Muscle of leg (tissue), 16 donors: ENCODE measurements at places on chromosomes 7 and 10. TPM values are rescaled to one million over a fixed set of nuclear protein-coding genes. Genes with fewer than 3 reads are reported as not detected.
A peak's percentile ranks its signal among the peaks of the same experiment; 100 is the strongest.

- DNase-seq = no peak
These were observed 16.5 kb downstream of the NPFFR1 start for GRCh38 chr10:70267161-70267933.

DNA sequence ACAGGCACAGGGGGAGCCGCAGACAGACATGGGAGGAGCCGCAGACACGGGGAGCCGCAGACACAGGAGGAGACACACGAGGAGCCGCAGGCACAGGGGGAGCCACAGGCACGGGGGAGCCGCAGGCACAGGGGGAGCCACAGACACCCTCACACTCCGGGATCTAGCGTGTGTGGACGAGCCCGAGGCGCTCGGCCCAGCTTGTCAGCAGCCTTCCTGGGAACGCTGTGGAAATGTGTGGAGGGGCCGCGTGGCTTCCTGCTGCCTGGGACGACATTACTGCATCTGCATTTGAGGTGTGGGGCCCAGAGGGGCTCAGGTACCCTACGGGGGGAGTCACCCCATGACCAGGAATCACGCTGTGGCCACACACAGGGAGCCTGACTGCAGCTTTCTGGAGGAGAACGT lies 313.2 kb downstream of the PTPRN2 start:
- no peak for DNase-seq

- no peak for DNase-seq
These were observed 28.1 kb downstream of the SLIT1 start for GRCh38 chr10:97157578-97158095.

- no peak for DNase-seq
These were observed 966.0 kb downstream of the LRMDA start for GRCh38 chr10:76397181-76398042.

GRCh38 chr7:45153233-45153632 lies 4.4 kb upstream of the RAMP3 start:
- DNase-seq = no peak

DNA sequence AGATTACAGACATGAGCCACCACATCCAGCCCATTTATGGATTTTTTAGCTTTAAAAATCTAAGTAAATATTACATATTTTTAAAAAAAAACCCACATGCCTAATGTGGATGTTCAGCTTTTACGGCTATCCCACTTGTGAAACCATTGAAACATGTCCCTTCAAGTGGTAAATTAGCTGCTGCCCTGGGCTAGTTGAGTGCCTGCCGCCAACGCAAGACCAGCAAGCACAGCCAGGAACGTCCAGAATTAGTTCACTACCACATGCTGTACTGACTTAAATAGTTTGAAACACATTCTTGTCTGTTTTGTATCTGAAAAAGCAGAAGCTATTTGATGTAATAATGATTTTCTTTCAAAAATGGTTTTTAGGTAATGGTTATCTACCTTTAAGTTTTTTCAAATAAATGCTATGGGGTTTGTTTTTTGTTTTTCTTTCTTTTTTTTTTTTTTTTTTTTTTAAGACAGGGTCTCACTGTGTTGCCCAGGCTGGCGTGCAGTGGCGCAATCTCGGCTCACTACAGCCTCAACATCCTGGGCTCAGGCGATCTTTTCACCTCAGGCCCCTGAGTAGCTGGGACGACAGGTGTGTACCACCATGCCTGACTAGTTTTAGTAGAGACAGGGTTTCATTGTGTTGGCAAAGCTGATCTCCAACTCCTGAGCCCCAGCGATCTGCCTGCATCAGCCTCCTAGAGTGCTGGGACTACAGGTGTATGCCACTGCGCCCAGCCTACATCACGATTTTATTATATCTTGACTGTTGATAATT lies 57.0 kb downstream of the KLRG2 start:
- no peak for DNase-seq

DNA sequence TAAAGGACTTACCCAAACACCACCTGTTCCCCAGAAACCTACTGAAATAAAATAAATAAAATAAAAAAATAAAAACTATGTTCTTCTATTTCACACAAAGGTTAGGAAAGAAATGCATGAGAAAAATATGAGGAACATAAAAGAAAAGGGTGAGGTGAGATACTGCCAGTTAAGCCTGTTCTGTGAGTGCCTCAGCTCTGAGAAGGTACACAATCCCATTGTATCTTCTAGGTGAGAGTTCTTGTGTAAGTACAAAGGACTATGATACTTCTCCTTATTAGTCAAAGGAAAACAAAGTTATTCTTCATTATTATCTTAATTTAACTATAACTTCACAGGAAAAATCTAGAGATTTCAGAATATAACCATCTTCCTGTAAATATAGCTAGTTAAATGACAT lies 86.0 kb downstream of the ATE1 start:
- DNase-seq = no peak

GRCh38 chr10:127978481-127978880 lies 71.6 kb downstream of the PTPRE start:
- no peak for DNase-seq

GRCh38 chr10:12707461-12708185 lies 293.9 kb downstream of the CCDC3 start:
- peak; percentile 67 for DNase-seq

- peak; percentile 3 for DNase-seq
These were observed 61.1 kb upstream of the TMEM196 start for GRCh38 chr7:19834566-19834965.

- DNase-seq = no peak
These were observed 145.9 kb downstream of the LRRC4 start for GRCh38 chr7:127885222-127885772.

GRCh38 chr7:71470830-71471229 lies 338.9 kb downstream of the GALNT17 start:
- peak; percentile 77 for DNase-seq

DNA sequence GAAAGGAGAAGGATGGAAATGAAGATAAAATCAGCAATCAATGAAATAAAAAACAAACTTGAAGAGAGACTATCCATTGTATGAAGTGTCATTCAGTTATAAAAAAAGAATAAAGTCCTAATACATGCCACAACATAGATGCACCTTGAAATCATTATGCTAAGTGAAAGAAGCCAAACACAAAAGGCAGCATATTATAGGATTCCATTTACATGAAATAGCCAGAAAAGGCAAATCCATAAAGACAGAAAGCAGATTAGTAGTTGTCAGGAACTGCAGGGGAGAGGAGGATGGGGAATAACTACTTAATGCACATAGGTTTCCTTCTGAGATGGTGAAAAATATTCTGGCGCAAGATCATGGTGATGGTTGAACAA lies 6.6 kb upstream of the PON1 start:
- peak; percentile 27 for DNase-seq

- no peak for DNase-seq
These were observed 4.7 kb downstream of the CCNY start for GRCh38 chr10:35340975-35341374.

GRCh38 chr7:101258243-101258731 lies 13.4 kb upstream of the FIS1 start:
- DNase-seq = peak; percentile 20

GRCh38 chr7:33459340-33459751 lies 330.0 kb downstream of the BBS9 start:
- peak; percentile 60 for DNase-seq

DNA sequence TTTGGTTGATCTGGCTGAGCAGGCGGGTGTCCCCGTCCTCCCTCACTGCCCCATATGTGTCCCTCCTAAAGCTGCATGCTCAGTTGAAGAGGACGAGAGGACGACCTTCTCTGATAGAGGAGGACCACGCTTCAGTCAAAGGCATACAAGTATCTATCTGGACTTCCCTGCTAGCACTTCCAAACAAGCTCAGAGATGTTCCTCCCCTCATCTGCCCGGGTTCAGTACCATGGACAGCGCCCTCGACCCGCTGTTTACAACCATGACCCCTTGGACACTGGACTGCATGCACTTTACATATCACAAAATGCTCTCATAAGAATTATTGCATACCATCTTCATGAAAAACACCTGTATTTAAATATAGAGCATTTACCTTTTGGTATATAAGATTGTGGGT lies 26.9 kb upstream of the TRIM56 start:
- peak; percentile 80 for DNase-seq

DNA sequence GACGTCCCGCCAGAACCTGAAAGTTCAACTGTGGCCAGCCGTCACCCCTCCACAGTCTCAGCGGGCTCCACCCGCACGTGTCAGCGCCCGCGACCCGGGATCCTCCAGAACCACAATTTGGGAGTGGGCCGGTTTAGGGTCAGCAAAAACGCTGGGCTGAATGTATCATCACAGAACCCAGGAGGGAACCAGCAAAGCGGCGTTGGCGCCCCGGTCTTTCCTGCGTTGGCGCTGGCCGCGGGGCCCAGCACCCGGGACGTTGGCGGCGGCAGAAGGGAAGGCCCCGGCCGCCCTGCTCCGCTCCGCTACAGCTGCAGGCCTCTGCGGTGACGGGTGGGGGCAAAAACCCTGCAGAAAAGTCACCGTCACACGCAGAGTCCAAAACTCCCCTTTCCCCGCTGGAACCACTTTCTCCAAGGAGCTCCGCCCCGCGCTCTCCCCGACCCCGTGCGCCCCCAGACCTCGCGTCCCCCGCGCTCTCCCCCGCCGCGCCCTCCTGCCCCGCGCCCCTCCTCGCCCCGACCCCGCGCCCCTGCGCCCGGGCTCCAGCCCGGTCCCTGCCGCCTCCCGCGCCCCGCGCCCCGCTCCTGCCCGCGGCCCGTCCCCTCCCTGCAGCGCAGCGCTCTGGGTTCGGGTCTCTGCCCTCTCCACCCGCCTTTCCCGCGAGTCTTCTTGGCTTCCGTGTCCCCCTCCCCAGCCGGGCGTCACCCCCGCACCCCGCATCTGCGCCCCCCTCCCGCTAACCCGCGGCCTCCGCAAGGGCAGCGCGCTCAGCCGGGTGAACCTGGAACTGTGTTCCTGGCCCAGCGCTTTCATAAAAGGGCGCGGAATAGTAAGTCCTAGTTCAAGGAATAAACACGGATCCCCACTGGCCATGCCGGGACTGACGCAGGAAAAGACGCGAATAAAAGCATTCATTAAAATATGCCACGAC lies 24.0 kb upstream of the RNF32 start:
- DNase-seq = no peak

DNA sequence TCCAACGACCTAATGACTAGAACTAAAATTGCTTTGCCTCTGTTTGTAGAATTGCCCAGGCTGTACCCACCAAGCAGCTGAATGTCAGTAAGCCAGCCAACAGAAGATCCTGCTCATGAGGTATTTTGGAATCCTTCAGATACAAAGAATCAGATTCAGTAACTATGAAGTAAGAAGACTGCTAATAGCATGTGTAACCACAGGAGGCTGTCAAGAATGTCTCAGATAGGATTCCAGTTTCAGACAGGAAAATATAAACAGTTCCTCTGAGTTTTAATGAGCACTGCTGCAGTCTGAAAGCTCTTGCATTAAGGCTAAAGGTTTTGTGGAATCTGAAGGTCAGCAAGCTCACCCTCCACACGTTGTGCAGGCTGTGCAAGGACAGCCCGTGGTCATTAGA lies 112.6 kb upstream of the ADAM12 start:
- DNase-seq = no peak

DNA sequence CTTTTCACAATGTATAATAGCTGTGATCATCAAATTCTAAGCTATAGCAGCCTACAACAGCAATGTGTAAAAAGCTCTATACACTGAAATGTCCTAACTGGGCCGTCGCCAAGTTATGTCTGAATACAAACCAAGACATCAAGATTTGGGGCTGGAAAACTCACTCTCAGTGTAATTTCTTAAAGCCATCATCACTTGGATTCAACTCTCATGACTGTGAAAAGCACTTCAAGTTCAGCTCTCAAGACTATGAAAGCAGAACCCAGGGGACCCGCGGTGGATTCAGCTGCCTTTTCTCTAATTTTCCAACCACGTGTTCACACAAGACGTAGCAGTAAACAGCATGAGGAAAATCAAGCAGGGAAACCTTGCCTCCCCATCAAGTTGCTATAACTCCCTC lies 15.8 kb upstream of the ZNRF2 start:
- DNase-seq = peak; percentile 92

DNA sequence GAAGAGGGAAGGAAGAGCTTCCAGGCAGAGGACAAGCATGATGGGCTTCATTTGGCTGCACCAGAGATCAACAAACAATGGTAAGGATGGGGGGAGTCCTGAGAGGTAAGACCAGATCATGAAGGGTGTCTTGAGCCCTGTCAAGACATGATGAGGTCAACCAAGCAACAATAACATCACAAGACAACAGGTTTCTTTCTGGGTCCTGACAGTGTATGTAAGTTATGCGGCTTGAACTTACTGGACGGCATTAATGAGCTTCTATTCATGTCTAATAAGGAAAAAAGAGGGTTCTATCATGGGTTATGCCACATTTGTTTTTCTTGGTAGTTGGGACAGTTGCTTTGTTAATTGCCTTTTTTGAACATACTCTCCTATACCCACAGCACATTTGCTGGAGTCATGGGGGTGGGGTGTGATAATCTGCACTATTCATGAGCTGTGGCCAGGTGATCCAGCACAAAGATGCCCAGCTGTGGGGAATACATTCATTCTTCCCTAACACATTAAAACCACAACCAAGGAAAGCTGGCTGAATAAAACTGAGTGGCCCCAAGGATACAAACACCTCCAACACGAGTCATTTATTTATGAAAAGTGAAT lies 168.8 kb upstream of the KLF14 start:
- DNase-seq = no peak

DNA sequence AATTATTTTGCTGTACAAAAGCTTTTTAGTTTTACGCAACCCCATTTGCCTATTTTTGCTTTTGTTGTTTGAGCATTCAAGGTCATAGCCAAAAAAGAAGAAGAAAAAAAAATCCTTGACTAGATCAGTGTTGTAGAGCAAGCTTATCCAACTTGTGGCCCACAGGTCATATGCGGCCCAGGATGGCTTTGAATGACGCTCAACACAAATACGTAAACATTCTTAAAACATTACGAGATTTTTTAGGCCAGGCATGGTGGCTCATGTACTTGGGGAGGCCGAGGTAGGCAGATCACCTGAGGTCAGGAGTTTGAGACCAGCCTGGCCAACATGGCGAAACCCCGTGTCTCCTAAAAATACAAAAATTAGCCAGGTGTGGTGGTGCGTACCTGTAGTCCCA lies 8.1 kb upstream of the MALSU1 start:
- no peak for DNase-seq

GRCh38 chr7:85776691-85777345 lies 590.0 kb upstream of the SEMA3D start:
- DNase-seq = peak; percentile 86

- peak; percentile 60 for DNase-seq
These were observed 100.2 kb upstream of the PRSS58 start for GRCh38 chr7:142357953-142358520.

GAD2 gene
- 0.09 TPM for total RNA-seq

WDR86 gene
- 3.4 TPM for total RNA-seq

PBLD gene
- total RNA-seq = 3.9 TPM

VGF gene
- not detected for total RNA-seq

HMX2 gene
- not detected for total RNA-seq

SYT15 gene
- total RNA-seq = 1.1 TPM

ARHGEF5 gene
- total RNA-seq = 0.93 TPM

PLXDC2 gene
- 49.9 TPM for total RNA-seq

PLPP4 gene
- total RNA-seq = 0.62 TPM

SPACDR gene
- total RNA-seq = 1.2 TPM

DMBT1 gene
- total RNA-seq = under 0.01 TPM

TMEM196 gene
- total RNA-seq = 0.04 TPM

EFCAB10 gene
- not detected for total RNA-seq

PPP1R17 gene
- not detected for total RNA-seq

SLC35G1 gene
- total RNA-seq = 2.9 TPM

CLRN3 gene
- total RNA-seq = 0.09 TPM

GATA3 gene
- 0.18 TPM for total RNA-seq

FAM241B gene
- 0.18 TPM for total RNA-seq

CASD1 gene
- total RNA-seq = 47.3 TPM

EBLN1 gene
- total RNA-seq = 0.09 TPM
